Peyer's patch (tissue), 4 donors: ENCODE measurements at places on chromosomes 11 and 22. TPM values are rescaled to one million over a fixed set of nuclear protein-coding genes. Genes with fewer than 3 reads are reported as not detected.

DNA sequence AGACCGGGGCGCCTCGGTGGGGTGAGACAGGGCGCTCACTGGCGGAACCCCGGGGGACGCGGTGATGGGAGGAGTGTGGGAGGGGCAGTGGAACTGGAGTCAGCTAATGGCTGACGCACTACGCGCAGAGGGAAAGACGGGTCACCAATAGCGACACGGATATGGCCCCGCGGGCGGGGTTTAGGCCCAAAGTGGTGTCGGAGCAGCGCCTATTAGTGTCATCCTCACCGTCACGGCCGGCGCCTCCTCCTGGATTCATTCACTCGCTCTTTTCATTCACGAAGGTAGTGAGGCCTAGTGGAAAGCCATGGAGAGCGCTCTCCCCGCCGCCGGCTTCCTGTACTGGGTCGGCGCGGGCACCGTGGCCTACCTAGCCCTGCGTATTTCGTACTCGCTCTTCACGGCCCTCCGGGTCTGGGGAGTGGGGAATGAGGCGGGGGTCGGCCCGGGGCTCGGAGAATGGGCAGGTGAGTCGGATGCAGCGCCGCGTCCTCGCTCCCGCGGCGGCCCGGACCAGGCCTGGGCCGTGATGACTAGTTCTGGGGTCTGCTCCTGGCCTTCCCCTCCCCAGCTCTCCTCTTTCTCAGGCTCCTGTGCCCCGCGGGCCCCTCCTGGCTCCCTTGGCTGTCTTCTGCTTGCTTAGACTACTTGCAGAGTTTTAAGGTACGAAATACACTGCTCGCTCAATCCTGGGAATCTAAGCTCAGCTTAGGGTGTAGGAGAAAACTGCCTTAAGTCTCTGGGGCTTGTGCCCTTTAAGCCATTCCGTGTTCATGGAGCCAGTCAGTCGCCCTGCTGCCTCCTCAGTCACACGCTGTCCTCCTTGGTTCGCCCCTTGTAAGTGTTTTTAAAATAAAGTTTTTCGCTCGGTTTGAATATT is at the start of gene HSD17B12:
Gene HSD17B12 (plus strand): TSS at position 218 of the 880 bp plus-strand sequence. CDS start 90 bp downstream, at position 308.
- DNase-seq = peak; percentile 99

DNA sequence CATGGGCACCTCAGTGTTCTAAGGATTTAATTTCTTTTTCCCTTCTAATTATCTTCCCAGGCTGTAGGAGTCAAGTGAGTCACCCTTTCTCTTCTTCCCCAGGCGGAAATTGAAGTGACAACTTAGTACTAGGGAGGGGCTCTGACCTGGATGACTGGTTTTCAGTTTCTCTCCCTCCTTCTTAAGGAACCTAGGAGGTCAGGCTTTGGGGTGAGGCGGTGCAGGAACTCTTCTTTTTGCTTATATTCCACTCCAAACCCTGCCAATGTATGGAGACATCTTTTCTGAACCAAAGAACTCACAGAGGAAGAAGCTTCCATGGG is 12.6 kb downstream of the ZDHHC5 start:
- no peak for DNase-seq

Gene SCGB1C1
- not detected for total RNA-seq

GRCh38 chr22:19290400-19291217 is 910 bp downstream of the CLTCL1 start:
- no peak for DNase-seq

- peak; percentile 35 for DNase-seq
Measured at GRCh38 chr22:46025973-46026898, 49.3 kb upstream of the WNT7B start.

Gene FADD
- total RNA-seq = 9.9 TPM

DNA sequence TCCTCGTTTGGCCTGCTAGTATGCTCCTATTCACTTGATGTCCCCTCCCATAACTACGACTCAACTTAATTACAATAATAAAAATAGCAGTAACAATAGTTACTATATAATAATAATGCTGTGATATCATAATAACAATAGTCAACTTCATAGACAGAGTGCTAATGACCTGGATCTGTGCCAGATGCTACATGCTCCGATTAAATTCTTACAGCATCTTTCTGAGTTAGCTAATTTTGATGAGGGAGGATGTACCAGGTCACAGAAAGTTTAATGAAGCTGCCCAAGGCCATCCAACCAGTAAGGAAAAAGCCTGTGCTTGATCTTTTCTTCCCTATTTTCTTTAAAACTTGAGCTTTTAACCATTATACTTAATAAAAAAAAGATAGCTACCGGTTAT is 413.4 kb upstream of the LRRC4C start:
- no peak for DNase-seq

DNA sequence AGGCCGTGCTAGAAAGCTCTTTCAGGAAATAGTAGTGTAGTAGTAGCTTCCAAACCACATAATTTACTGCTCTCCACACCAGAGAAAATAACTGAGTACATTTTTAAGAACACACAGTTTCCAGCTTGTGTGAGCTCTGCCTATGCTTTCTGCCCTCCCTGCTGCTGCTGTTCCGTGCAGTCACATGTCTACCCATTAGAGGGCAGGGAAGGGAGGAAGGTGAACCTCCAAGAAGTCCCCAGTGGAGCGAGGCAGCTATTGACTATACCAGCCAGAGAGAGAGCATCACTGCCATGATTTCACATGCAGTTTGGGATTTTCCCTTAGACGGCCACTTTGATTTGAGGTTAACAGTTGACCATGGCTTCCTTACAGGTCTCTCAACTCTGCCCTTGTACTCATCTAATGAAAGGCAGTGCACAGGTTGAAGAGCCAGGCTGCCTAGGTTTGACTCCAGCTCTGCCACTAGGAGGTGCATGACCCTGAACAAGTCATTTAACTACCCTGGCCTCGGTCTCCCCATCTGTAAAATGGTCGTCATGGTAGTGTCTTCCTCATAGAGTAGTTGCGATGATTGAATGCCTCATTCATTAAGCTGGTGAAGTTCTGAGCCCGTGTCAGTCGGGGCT is 19.7 kb upstream of the CTTN start:
- no peak for DNase-seq

- DNase-seq = no peak
Measured at GRCh38 chr11:129208863-129209262, 16.7 kb upstream of the ARHGAP32 start.

GRCh38 chr11:111577821-111578220 is 24.4 kb upstream of the SIK2 start:
- no peak for DNase-seq

DNA sequence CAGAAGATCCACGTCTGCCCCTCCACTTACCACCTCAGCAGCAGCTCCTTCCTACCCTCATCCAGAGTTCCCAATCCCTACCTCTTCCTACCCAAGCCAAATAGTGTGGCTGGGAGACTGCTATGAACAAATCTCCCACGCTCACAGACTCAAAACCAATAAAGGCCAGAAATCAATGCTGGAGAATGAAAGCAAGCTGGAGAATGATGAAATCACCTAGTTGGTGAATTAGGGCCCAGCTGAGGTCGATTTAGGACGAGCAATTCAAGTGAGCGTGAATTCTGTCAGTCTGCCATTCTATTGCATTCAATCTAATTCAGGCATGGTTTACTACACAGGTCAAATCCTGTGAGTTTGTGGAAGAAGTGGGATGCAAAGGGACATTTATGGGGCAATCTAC is 22.5 kb downstream of the COMMD9 start:
- no peak for DNase-seq

GRCh38 chr11:124514131-124514530 is 29.3 kb downstream of the OR8B12 start:
- no peak for DNase-seq

DNA sequence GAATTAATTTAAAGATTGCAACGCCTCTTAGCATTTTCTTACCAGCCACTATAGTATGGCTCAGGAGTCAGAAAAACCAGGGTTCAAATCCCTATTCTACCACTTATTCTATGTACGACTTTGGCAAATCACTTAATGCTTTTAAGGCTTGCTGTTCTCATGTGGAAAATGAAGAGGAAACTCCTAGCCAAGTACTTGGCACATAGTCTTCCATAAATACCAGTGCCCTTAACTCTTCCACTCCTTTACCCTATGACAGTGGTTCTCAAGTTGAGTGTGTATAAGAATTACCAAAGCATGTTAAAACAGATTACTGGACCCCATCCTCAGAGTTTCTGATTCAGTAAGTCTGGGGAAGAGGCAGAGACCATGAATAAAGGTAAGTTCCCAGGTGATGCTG is 107.6 kb downstream of the RBFOX2 start:
- DNase-seq = no peak

Gene SLC22A9
- total RNA-seq = not detected

DNA sequence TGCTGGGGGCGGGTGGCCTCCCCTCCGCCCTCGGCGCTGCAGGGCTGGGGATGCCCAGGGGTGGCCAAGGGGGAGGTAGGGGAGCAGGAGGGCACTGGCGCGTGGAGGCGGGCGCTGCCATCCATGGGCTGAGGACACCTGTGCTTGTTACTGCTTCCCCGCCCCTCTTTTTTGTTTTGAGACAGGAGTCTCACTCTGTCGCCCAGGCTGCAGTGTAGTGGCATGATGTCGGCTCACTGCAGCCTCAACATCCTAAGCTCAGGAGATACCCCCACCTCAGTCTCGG is 683 bp upstream of the FADS3 start:
- DNase-seq = no peak

Gene A4GALT
- total RNA-seq = 6.2 TPM

- DNase-seq = no peak
Measured at GRCh38 chr11:1517117-1518005, 30.8 kb upstream of the MOB2 start.

GRCh38 chr11:65857500-65857852 is 504 bp downstream of the CFL1 start:
- peak; percentile 73 for DNase-seq

Gene SPDYC
- total RNA-seq = not detected
